ENCODE measurements at places on chromosomes 2 and 18.

GRCh38 chr2:32008805-32009515 is 1.8 kb downstream of the MEMO1 start:
- DNase-seq = no peak

GRCh38 chr2:96393989-96394761 is 58.6 kb downstream of the NCAPH start:
- DNase-seq = no peak

DNA sequence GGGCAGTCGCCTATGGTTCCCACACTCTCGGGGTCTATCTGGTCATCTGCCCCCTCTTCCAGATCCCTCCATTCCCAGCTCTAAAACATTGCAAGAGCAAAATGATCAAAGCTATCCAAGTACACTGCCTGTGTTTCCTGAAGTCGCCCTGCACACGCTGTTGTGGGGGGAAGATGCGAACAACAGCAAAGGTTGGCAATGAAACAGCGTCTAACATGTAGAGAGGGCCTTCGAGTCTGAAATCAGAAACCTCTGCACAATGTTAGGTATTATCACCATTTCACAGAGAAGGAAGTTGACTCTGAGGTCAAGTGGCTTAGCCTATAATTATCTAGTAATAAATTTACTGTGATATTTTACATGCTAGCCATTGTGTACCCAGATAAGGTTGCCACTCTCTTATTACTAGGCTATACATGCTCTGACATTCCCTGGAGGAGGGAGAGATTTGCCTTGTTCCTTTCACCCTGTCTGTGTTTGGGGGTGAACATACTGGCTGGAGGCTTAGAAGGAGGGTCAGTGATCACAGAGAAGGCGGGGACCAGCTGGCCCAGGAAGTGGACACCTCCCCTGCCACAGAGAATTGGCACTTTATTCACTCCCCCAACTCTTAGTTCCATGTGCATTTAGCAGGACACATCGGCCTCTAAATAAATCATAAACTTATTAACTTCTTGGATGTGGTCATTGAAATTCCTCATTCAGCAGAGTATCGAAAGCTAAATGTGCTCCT is 36.8 kb downstream of the KCTD1 start:
- DNase-seq = peak; percentile 42

GRCh38 chr2:43490252-43490786 is 105.5 kb downstream of the THADA start:
- DNase-seq = no peak

- DNase-seq = no peak
Measured at GRCh38 chr2:193539188-193539587, 1344.5 kb upstream of the TMEFF2 start.

- DNase-seq = no peak
Measured at GRCh38 chr18:63189817-63190216, 129.8 kb downstream of the BCL2 start.

DNA sequence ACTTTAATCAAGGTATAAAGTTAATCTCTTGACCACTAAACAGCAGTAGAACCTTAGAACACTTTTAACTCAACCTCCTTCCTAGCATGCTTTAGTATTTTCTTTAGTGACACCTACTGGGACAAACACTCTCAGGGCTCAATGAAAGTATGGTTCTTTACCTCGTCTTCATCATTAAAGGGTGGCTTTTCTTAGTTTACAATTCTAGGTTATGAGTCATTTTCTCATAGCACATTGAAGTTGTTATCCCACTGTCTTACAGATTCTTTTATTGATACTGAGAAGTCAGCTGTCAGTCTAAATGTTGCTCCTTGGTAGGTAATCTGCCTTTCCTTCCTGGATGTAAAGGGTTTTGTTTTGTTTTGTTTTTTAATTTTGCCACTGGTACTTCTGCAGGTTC is 38.0 kb downstream of the SIGLEC15 start:
- no peak for DNase-seq

DNA sequence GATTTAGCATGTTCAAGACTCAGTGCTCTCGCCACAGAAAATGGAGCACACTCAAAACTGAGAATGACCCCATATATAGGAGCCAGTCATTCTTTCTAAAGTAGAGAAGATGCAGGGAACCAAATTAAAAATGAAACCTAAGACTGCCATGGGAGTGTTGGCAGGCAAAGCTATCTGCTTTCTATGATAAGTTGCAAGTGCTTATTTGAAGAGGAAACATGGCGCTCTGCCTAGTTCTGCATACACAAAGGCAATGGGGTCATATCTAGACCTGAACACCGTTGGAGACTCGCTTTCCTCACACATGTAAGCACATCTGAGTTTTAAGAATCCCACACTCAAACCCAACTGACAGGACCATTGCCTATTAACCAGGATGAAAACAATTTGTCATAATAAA is 292.5 kb downstream of the ALK start:
- DNase-seq = no peak

GRCh38 chr2:155021618-155022017 is 323.1 kb downstream of the KCNJ3 start:
- DNase-seq = no peak

DNA sequence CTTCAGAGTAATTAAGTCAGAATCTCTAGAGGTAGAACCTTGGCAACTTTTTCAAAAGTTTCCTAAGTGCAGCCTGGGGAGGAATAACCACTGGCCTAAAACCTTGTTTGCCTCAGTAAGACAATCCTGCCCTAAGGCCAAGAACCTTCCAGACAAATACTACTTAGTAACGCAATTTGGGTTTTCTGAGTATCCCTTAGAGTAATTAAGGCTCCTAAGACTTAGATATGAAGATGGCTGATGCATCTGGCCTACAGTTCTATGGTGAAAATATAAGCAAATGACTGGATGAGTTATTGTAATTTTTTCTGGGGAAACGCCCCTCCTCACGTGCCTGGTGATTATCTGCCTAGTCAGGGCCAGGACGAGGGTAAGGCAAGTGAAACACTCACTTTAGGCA is 95.7 kb upstream of the DLX2 start:
- DNase-seq = no peak

DNA sequence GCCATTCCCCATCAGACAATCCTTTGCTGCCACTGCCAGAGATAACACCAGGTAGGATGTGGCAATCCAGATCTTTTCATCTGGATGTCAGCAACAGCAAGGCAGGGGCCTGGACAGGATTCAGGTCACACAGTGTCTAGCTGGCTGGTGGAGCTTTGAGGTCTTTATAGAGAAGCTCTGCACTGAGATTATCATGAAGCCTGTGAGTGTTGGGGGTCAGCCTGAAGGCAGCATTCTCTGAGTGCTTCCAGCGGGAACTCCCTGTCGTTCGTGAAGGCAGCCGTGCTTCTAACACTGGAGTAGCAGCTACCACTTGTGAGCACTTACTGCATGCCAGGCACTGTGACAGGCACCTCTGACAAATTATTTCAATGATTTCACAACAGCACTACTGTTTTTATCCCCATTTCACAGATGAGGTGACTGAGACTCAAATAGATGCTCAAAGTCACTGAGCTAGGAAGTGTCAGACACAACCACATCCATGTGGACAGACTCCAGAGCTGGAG is 85.7 kb downstream of the SEMA4F start:
- DNase-seq = no peak

DNA sequence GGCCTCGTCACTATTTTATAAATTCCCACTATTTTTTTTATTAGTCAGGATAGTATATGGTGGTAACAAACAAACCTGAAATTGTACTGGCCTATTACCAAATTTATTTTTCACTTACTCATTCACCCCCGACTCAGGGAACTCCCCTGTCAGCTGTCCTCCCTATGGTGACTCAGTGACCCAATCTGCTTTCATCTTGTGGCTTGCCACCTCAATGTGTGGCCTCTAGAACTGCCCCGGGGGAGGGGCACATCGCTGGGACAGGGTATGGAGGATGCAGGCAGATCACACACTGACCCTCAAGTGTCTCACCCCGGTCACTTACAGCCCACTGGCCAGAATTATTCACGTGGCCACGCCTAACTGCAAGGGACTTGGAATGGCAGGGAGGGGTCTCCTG is 71.6 kb downstream of the ACTR2 start:
- DNase-seq = peak; percentile 90

GRCh38 chr2:226862623-226863022 is 26.8 kb downstream of the RHBDD1 start:
- no peak for DNase-seq

GRCh38 chr2:10359246-10359645 is 56.5 kb downstream of the HPCAL1 start:
- DNase-seq = no peak

DNA sequence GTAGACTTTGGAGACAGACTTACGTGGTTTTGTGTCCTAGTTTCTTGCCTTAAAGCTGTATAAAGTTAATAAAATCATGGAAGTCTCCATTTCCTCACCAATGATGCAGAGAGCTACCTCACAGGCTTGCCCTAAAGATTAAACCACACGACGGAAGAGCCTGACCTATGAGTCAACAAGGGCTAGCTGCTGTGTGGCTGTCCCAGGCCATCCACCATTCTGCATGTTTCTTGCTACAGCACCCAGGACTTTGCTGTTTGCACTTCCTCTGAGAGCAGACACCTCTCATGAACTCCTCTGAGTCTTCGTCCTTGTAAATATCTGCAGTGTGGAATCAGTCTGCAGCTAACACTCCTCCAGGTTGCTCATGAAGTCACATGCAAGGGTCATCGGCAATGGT is 160.0 kb upstream of the TRIB2 start:
- peak; percentile 58 for DNase-seq

- DNase-seq = no peak
Measured at GRCh38 chr18:49934457-49934856, 121.1 kb upstream of the ACAA2 start.

GRCh38 chr2:131641414-131642206 is 113.9 kb downstream of the CCDC74A start:
- DNase-seq = peak; percentile 32

DNA sequence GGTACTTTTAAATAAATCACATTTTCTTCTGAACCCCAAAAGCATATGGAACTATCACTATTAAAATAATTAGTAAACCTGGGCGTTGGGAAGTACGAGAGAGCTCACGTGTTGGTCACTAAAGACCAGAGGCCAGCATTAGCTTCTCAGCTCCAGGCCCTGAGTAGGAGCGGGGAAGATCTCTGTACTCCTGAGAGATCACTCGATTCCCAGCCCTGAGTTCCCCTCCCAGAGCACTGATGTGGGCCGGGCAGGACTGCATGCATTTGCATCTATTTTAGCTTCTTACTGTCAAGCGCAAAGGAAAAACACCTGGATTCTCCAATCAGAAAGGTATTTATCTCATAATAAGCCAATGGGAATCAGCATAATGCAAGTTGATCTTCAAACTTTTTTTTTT is 6.2 kb downstream of the PXDN start:
- no peak for DNase-seq

- DNase-seq = no peak
Measured at GRCh38 chr2:16747257-16747656, 81.6 kb upstream of the CYRIA start.

All from RCC 7860 (cell line).